AG09309 (cell line): ENCODE measurements at places on chromosomes 3 and 15.

DNA sequence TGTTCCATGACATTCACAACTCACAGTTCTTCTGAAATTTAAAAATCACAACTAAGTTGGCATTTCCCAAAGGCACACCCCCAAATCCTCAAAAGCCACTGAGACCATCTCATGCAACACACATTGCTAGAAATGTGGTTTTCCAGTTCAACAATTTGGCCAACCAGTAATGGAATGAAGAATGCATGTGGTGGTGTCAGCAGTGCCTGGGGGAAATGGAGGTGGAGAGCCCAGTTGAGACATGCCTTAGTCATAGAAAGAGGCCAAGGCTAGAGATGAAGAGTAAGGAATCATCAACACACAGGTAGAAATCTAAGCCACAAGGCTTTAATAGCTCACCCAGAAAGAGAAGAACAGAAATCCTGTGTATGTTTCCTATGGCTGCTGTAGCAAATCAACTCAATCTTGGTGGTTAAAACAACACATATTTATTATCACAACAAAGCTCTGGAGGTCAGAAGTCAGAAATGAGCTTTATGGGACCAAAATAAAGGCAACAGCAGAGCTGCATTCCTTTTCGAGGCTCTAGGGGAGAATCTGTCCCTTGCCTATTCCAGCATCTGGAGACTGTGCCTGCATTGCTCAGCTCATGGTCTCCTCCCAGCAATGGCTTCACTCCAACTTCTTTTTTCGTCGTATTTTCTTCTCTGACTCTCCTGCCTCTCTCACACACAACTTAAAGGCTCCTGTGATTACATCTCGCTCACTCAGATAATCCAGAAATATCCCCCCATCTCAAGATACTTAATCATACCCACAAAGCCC is 54.0 kb downstream of the SNTN start:
- no peak for DNase-seq

DNA sequence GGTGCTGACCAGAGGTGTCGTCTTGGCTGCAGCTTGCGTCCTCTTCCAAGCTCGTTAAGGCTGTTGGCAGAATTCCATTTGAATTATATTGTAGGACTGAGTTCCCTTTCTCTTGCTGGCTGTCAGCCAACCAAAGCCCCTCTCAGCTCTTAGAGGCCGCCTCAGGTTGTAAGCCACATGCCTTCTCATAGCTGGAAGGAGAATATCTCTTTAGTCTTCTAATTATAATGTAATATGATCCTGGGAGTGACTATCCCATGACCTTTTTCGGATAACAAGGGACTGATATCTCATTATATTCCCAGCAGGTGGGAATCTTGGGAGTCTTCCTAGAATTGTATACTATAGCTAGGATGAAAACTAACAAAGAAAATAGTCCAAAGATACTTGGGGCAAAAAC is 4.8 kb downstream of the SCG5 start:
- DNase-seq, result no peak

GRCh38 chr3:126961791-126962461 is 21.0 kb upstream of the PLXNA1 start:
- no peak for DNase-seq

DNA sequence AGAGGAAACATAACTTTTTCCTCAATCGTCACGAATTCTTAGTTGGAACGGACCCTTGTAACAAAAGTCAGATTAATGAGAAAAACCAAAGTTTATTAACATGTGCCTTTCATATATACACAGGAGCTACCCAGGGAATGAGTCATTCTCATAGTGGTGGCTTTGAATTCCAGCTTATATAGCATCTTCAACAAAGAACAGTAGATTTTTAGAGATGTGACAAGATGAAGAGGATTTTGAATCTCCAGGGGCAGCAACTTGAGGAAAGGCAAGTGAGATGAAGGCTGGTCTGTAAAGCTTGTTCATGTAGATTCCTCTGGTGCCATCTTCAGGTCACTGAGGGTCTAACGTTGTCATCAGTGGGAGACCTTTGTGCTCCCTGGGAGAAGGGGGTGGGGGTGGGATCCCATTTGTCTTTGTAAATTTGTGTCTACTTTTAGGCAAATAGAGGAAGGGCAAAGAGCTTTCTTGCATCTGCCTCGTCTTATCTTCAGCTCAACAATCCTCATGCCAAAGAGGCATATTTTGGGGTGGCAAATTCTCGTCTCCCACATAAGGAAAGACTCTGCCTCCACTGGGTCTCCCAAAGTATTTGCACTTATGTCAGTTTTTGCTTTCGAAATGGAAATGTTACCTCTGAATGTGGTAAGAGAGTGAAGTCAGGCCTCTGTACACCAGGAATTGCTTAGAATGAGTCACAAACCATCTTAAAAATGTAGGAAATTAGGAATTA is 29.5 kb downstream of the CLEC3B start:
- DNase-seq, result no peak

DNA sequence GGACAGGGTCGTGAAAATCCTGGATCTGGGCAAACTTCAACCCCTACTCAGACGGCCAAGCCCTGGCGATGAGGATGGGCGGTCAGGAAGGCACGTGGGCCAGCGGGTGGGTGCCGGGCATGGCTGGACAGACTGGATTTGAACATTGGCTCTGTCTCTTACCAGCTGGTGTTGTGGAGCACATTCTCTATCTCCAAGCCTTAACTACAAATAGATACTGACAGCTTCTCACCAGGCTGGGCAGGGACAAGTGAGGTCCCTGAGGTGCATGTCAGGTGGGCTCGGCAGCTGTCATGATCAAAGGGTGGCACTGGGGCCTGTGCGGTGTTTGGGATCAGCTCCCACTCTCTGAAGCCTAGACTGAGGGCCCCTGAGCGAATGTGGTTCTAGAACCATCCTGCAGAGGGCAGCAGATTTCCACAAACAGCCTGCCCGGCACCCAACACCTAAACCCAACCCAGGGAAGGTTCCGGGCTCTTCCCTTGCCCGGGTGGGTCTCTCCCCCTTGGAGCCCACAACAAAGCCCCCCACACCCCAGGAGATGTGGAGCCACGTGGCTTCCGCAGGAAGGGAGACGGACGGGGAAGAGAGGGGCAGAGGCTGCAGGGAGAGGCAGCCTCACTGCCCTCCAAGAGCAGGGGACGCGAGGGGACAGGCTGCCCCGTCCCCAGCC is 58.4 kb downstream of the RGMA start:
- DNase-seq, result no peak

GRCh38 chr3:118525077-118525476 is 509.6 kb downstream of the IGSF11 start:
- no peak for DNase-seq

DNA sequence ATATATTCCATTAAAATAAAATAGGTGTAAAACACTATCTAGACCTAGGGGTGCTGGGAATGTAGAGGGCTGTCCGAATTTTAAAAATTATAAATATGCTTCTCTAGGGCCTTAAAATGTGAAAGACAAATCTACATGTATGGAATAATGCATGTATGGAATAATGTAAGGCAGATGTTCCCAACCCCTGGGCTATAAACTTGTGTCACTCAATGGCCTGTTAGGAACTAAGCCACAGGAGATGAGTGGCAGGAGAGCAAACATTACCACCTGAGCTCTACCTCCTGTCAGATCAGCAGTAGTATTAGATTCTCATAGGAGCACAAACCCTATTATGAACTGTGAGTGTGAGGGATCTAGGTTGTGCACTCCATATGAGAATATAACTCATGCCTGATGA is 482.6 kb upstream of the TGFBR2 start:
- no peak for DNase-seq

DNA sequence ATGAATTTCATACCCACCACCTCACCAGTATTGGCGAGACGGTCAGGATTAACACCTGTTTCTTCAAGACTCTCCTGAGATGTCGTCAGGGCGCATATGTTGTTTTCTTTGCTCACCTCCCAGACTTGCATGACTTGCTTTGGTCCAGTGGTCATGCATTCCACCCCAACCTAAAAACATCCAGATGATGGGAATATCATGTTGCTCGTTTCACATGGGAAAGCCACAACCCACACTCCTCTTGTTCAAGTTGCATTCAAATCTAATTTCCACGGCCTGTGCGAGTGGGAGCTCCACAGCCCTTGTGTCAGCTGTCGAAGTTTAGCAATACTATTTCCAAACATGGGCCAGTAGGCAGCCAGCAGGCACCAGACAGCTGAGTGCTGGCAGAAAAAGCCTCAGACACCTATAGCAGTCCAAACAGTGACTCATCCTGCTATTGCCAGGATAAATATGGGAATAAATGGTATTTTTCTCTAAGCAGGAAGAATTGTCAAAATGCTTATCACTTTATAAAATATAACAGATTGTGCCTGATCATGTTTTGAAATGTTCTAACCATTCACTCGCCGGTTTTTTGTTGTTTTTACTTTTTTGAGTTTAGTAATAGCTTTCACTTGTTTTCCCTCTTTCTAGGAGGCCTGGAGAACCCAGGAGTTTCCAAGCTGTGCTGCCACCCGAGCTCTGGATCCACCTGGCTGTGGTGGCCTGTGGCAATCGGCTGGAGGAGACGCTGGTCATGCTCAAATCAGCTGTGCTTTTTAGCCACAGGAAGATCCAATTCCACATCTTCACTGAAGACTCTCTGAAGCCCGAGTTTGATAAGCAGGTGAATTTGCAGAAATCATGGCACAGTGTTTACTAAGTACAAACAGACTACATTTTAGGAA is 20.1 kb downstream of the GXYLT2 start:
- peak; percentile 71 for DNase-seq

DNA sequence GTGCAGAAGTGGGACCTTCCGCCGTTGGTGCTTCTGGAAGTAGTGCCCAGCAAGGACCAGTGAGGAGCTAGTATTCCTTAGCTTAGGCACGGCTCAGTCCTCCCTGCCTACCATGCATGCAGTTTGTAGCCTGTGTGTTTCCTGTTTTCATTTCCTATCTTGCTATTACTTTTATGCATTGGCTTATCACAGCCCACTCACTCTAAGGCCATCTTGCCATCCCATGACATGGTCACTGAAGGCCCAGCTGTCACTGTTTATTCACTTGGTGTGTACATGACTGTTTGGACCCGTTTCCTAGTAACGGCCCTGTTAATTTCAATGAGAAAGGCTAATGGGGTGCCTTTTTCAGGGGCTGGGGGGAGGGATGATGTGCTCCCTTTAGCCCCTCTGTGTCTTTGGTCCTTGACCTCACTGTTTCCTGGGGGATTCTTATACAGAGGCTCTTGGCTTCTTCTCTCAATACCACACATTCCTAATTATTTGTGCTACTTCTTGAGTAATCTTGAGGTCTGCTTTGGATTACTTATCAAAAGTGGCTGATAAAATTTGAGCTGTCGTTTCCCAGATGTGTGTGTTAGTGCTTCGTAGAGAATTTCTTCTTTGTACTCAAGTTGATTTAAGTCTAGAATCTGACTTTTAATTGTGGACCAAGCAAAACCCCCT is 24.5 kb upstream of the TRAK1 start:
- no peak for DNase-seq
